AG10803 (cell line): ENCODE measurements at places on chromosomes 2 and 18.

GRCh38 chr2:15200581-15200980 is 360.6 kb downstream of the NBAS start:
- DNase-seq, result no peak

DNA sequence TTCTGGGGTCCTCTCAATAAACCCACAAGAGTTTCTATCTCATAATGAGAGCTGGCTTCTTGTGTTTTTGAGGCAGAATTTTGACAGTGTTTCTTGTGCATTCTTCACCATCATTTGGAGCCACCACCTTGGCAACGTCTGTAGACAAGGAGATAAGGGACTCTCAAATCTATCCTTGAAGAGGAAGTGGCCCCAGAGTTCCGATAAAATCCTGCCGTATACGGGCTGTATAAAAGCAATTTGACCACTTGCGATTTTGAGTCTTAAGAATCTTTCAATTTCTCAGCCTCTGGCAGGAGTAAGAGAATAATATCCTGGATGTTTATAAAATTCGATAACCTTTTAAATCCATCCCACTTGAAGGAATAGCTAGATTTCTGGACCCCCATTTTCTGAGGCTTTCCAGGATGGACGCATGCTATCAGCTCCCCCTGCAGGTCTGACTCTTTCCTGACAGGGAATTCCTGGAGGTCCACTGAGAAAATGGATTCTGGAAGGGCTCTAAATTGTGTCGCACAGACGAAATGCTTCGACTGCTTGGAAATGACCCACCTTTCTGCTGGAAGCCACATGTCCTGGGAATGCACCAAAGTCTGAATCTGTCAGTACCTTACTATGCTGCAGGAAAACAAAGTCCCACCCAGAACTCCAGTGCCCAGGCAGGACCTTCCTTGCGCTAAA is 54.1 kb downstream of the E2F6 start:
- DNase-seq, result peak; percentile 42

GRCh38 chr2:219112651-219113338 is 47.8 kb downstream of the NHEJ1 start:
- DNase-seq, result no peak

DNA sequence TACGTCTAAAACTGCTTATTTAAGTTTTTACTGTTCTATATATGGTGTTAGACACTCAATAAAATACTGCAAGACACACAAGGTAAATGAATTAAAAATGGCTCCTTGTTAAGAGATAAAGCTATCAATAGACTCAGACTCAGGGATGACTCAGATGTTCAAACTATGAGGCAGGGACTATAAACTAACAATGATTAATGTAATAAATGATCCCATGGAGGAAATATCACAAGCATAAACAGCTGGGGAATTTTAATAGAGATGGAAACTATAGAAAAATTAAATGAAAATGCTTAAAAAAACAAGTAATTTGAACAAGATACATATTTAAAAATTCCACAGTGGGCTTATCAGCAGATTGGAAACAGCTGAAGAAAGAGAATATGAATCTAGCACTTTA is 650.8 kb downstream of the DCDC2C start:
- no peak for DNase-seq

DNA sequence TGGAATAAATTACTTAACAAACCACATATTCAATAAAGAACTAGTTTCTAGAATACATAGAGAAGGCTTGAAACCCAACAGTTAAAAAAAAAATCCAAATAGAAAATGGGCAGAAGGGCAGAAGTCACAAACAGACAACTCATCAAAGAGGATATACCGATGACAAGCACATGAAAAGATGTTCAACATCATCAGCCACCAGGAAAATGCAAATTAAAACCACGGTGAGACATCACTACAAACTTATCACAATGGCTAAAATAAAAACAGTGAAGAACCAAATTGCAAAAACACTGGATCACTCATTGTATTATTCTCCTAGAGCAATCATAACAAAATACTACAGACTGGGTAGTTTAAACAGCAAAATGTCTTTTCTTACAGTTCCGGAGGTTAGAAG is 14.5 kb downstream of the SESTD1 start:
- DNase-seq, result no peak

DNA sequence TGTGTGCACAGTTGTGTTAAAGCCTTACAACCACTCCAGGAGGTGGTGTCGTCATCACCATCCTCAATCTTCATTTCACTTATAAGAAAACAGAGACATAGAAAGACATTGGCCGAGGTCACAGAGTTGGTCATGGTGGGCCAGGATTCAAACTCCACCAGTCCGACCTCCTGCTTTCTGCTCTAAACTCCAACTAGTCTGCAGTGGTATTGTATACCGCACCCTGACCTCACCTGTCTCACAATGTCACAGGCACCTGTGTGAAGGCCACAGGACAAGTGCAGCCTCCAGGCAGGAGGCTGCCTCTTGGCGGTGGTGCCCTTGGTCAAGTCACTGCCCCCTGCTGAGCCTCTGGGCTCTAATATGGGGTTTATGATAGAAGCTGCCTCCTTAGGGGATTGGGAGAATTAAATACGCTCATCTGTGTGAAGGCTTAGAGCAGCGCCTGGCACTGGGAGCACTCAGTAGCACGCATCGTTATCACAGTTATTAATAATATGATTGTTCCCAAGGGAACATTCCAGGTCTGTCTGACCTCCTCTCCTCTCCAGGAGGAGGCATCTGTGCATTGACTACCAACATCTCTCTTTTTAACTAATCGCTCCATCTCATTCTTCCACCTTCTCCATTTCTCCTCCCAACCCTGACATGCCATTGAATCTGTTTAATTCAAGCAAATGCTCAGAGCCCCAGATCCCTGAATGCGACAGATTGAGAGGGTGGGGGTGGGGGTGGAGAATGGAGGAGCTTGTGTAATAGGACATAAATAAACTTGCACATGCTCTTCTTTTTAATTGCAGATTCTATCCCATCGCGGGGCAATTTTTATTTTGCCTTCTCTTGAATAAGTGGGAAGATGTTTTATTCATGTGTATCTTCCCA is 112.7 kb downstream of the MCFD2 start:
- DNase-seq, result no peak

- DNase-seq, result no peak
Observed at GRCh38 chr2:218722876-218723785, 12.5 kb downstream of the TTLL4 start.

GRCh38 chr2:119480184-119480583 is 44.1 kb downstream of the SCTR start:
- no peak for DNase-seq

DNA sequence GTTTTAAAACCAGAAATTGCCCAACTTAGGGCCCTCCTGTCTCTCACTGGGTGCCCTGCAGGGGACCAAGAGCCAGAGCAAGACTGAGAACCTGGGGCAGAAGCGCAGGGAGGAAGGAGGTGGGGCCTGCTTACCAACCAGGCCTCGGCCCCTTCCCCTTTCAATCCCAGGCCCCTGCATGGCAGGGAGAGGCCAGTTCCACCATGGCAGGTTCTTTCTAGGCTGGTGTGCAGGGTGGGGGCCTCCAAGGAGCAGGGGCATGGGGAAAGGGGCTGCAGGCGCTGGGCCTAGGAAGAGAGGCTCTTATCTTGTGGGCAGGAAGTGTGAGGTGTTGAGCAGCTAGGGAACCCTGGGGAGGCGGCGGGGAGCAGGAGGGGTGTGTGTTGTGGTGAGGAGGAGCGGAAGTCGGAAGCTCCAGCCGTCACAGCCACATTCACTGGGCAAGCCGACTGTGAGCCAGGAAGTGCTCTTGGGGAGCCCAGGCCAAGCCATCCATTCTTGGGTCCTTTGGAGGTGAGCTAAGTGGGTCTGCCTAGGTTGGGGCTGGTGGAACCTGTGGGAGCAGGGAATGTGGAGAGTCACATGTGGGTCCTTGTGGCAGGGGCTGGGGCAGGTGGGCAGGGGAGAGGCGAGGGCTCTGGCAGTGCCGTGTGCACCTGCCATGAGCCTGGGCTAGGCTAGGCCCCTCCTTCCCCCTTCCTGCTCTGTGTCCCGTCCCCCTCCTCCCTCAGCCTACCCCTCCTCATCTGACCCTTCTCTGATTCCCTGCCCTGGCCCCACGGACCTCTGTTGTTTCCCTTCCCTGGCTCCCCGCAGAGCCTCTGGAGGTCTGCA is at the start of gene PSD4:
Gene PSD4, plus strand, starts transcription at position 430 of the 834 bp plus-strand sequence. CDS start 8,486 bp downstream, outside the sequence.
- DNase-seq, result no peak

- no peak for DNase-seq
Observed at GRCh38 chr2:232240906-232241305, 137.6 kb upstream of the ALPP start.

GRCh38 chr2:183487326-183487725 is 363.1 kb downstream of the NUP35 start:
- no peak for DNase-seq

DNA sequence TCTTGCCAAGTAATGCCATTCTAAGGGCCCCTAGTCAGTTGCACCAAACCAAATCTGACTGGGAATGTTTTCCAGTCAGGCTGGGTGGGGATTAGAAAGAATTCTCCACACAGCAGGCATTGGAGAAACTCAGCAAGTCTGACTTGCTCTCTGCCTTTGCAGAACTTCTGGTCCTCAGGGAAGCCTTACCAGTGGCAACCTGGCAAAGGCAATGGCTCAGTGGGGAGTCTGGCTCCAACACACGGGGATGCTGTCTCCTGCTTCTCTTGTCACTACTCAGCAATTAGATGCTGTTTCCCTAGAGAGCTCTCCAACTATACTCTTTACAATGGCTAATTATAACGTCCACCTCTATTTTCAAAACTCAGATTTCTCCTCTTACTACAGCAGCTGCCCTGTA is 810.7 kb downstream of the LRRTM4 start:
- DNase-seq, result no peak

- DNase-seq, result no peak
Observed at GRCh38 chr2:120938045-120938771, 202.5 kb downstream of the GLI2 start.

- DNase-seq, result no peak
Observed at GRCh38 chr2:111653913-111654312, 230.1 kb downstream of the ANAPC1 start.

DNA sequence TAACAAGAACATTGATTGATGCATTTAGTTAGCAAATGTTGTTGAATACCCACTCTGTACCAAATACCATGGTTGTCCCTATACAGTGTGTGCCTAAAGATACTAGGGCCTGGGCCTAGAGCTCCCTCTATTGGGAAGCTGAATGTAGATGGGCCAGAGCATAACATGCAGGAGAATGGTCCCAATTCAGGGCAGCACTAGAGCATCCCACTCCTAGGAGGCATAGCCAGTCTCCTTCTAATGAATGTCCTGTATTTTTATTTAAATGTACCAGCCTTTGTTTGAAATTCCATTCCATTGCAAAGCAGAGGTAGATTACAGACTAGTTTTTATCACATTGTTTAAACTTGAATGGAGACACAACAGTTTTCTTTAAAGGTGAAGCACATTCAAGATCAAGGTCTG is 90.6 kb downstream of the FEZ2 start:
- peak; percentile 58 for DNase-seq
